Vein endothelial cell (primary cell): ENCODE measurements at places on chromosomes 4 and X. TPM values are rescaled to one million over a fixed set of nuclear protein-coding genes. Genes with fewer than 3 reads are reported as not detected.

MCUB gene
- total RNA-seq, result 38.9 and 54.5 TPM in 2 replicates

MAGEC2 gene
- total RNA-seq, result not detected in 2 replicates

MAGEB17 gene
- total RNA-seq, result not detected in 2 replicates

TMEM192 gene
- 12.4 and 20.7 TPM in 2 replicates for total RNA-seq

RAB41 gene
- not detected in 2 replicates for total RNA-seq

EDNRA gene
- under 0.01 and 1.3 TPM in 2 replicates for total RNA-seq

TENM3 gene
- total RNA-seq, result 20.3 and 23.1 TPM in 2 replicates

CXCL9 gene
- total RNA-seq, result not detected in 2 replicates

NXF2 gene
- total RNA-seq, result not detected in 2 replicates

HSFX4 gene
- total RNA-seq, result not detected in 2 replicates

BEX2 gene
- total RNA-seq, result 0.38 TPM in 1 of 2 replicates, not detected in the other

ARAP2 gene
- 0.10 TPM in 1 of 2 replicates, not detected in the other for total RNA-seq

DMRTC1 gene
- total RNA-seq, result not detected in 2 replicates

PABPC1L2B gene
- total RNA-seq, result not detected in 2 replicates

MSX1 gene
- 4.2 and 5.4 TPM in 2 replicates for total RNA-seq

INPP4B gene
- 8.5 and 10.2 TPM in 2 replicates for total RNA-seq

NAP1L3 gene
- 0.86 and 0.98 TPM in 2 replicates for total RNA-seq

ELOVL6 gene
- 2.3 and 7.4 TPM in 2 replicates for total RNA-seq

ZNF185 gene
- 0.65 and 25.3 TPM in 2 replicates for total RNA-seq

KIT gene
- total RNA-seq, result 16.3 and 21.4 TPM in 2 replicates

GPC4 gene
- total RNA-seq, result under 0.01 and 0.10 TPM in 2 replicates

TMPRSS11A gene
- total RNA-seq, result not detected in 2 replicates

ODAPH gene
- total RNA-seq, result not detected in 2 replicates

KLB gene
- total RNA-seq, result under 0.01 TPM in 1 of 2 replicates, not detected in the other

LPAR4 gene
- not detected in 2 replicates for total RNA-seq

GPR173 gene
- 1.9 and 3.6 TPM in 2 replicates for total RNA-seq

RHOH gene
- total RNA-seq, result 0.57 TPM in 1 of 2 replicates, not detected in the other

GC gene
- not detected in 2 replicates for total RNA-seq

CT47B1 gene
- not detected in 2 replicates for total RNA-seq

ARMCX4 gene
- 5.2 and 5.7 TPM in 2 replicates for total RNA-seq

NPY2R gene
- total RNA-seq, result not detected in 2 replicates

INTS6L gene
- total RNA-seq, result 3.9 and 4.6 TPM in 2 replicates

PPM1K gene
- total RNA-seq, result 6.9 and 9.0 TPM in 2 replicates

NUDT6 gene
- total RNA-seq, result 7.5 and 7.7 TPM in 2 replicates

SSX4B gene
- not detected in 2 replicates for total RNA-seq

MAGEB3 gene
- not detected in 2 replicates for total RNA-seq

CLDN22 gene
- 0.10 TPM in 1 of 2 replicates, not detected in the other for total RNA-seq

CYLC1 gene
- total RNA-seq, result not detected in 2 replicates

DGAT2L6 gene
- total RNA-seq, result not detected in 2 replicates

ADH6 gene
- not detected in 2 replicates for total RNA-seq

AMTN gene
- not detected in 2 replicates for total RNA-seq

PITX2 gene
- 0.33 TPM in 1 of 2 replicates, not detected in the other for total RNA-seq

FDCSP gene
- not detected in 2 replicates for total RNA-seq

DSPP gene
- total RNA-seq, result not detected in 2 replicates

COL4A6 gene
- total RNA-seq, result 0.65 and 1.9 TPM in 2 replicates

OGT gene
- 164 and 197 TPM in 2 replicates for total RNA-seq

SLC6A14 gene
- not detected in 2 replicates for total RNA-seq

SSX4 gene
- not detected in 2 replicates for total RNA-seq
